ENCODE measurements at places on chromosomes 12 and 14.

- peak; percentile 34 for DNase-seq
These were observed 894 bp downstream of the KRT8 start for GRCh38 chr12:52903855-52904508.

DNA sequence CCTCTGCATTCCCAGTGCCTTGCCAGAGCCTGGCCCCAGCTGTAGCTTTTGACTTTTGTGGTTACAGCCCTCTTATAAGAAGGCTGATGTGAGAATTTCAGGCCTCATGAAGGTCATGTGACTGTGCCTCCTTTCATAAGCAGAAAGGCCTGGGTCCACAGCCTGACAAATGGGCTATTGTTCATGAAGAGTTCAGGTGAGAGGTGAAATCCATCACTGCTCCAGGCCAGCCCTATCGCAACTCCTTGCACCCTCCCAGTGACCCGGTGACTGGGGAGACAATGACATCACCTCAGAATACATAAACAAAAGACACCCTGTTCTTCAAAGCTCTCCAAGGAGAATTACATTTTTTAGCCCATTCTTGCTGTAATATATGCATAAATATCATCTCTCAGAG is 321.5 kb downstream of the PCNX1 start:
- no peak for DNase-seq

DNA sequence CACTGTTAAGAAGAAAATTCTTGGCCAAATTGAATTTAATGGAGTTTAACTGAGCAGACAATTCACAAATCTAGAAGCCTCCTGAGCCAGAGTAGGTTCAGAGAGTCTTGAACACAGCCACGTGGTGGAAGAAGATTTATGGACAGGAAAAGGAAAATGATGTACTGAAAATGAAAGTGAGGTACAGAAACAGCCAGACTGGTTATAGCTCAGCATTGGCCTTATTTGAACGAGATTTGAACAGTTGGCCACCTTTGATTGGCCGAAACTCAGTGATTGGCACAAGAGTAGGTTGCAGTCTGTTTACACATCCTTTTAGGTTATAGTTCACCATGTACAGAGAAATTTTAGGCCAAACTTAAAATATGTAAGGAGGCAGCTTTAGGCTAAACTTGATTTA is 9.9 kb downstream of the OAS2 start:
- no peak for DNase-seq

GRCh38 chr12:131988054-131988796 is 38.5 kb downstream of the EP400 start:
- no peak for DNase-seq

GRCh38 chr12:123067654-123068053 is 83.2 kb downstream of the PITPNM2 start:
- no peak for DNase-seq

DNA sequence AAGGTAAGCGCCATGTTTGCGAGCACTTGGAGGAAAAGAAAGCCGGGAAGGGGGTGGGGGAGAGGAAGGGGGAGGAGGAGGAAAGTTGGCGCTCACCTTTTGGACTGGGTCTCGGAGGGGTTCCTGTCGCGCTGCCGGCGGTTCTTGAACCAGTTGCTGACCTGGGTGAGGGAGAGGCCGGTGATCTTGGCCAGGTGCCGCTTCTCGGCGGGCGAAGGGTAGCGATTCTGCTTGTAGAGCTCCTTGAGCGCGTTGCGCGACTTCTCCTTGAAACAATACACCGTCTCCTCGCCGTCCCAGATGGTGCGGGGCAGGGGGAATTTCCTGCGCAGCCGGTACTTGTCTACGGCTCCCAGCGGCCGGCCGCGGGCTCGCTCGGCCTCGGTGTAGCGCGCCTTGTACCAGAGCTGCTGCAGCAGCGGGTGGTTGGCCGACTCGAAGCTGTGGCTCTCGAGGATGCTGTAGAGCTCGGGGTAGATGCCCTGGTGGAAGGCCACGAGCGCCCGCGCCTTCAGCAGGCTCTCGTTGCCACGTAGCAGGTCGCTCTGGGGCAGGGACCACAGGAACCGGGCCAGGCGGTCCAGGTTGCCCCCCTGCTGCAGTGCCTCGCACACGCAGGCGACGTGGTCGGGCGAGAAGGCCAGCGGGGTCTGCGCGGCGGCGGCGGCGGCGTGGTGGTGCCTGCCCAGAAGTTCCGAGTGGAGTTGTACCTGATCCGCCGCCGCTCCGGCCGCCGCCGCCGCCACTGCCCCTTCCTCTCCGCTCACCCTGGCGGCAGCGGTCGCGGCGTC is 840 bp downstream of the SIX4 start:
- peak; percentile 31 for DNase-seq

- DNase-seq, result no peak
These were observed 56.2 kb upstream of the NTF3 start for GRCh38 chr12:5375547-5376295.

- no peak for DNase-seq
These were observed 26.3 kb downstream of the LMNTD1 start for GRCh38 chr12:25526778-25527177.

DNA sequence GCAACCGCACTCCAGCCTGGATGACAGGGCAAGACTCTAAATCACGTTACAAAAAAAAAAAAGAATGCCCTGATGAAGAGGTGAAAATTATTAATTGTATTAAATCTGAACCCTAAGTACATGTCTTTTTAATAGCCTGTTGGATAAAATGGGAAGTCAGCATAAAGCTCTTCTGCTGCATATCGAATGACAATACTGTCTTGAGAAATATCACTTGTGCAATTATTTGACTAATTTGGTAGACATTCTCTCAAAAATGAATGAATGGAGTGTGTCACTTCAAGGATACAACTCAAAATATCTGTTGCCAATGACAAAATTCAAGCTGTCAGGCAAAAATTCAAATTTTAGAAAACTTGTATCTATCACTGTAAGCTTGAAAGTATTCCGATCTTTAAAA is 38.9 kb downstream of the DNAI7 start:
- no peak for DNase-seq

- no peak for DNase-seq
These were observed 12.8 kb upstream of the FGF23 start for GRCh38 chr12:4392223-4392742.

GRCh38 chr14:70698288-70698687 is 56.6 kb downstream of the TTC9 start:
- no peak for DNase-seq

GRCh38 chr12:83807871-83808270 is 1104.7 kb downstream of the SLC6A15 start:
- no peak for DNase-seq

- DNase-seq, result no peak
These were observed 13.1 kb upstream of the TAC3 start for GRCh38 chr12:57029457-57029856.

DNA sequence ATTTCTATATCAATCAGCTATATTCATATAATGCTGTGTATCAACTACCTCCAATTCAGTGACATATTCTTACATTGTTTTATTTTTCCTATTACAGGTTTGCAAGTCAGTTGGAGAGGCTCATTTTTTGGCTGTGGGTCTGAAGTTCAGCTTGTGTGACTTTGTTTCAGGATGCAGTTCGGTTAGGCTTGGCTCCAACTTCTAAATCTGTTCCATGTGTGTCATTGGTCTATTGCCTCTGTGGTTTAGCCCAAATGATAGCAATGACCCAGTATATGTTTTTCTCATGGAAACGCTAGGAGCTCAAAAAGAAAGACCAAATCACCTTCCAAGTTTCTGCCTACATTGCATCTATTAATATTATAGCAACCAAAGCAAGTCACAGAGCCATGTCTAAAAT is 848.6 kb upstream of the LRFN5 start:
- DNase-seq, result no peak

- DNase-seq, result no peak
These were observed 34.0 kb downstream of the MNAT1 start for GRCh38 chr14:60768602-60769001.

- DNase-seq, result no peak
These were observed 59.9 kb downstream of the CCDC92 start for GRCh38 chr12:123912415-123913380.

DNA sequence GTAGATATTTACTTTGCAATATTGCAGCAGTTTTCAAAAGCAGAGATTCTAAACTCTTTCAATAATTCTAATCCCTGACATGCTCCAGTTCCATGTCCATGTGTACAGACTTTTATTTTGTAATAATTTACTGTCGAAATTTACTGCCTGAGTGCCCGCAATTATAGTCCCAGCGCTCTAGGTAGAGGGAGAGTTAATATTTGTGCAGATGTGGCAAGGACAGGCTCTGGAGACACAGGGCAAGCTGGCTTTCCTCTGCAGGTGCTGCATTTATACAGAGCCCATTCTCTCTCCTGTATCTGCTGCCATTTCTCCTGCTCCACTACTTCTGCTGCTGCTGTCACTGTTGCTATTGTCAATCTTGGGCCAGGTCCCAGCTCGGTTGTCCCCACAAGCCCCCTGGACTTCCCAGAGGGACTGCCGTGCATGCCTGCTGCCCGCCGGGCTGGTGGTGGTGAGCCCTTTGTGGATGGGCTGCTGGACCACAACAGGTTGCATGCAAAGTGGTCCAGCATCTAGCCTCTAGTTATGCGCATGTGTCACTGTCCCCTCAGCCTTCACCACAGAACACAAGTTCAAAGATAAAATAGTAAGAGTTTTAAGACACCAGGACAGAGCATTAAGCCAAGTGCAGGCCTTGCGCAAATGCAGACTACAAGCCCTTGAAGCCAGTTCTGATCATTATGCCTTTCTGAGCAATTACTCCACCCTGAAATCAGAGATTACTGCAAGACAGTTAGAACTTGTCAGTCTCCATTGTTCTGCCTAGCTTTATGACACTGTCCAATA is 40.8 kb upstream of the CSRP2 start:
- DNase-seq, result no peak

DNA sequence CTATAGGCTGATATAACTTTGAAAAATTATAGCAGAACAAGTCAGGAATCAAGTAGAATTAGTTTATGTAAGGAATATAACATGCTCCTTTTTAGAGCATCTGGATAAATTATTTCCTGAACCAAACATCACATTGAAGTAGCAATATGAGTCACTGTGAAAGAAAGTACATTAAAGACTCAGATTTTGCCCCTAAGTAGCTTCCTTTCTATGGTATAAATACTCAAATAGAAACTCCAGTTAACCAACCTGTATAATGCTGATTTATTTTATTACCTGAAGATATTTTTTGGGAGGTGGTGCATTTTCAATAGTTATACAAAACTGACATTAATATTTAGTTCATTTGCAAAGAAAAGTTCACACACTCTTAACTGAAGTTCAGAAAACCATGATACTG is 312.1 kb downstream of the ITPR2 start:
- DNase-seq, result no peak

GRCh38 chr12:40314927-40315326 is 90.1 kb downstream of the LRRK2 start:
- DNase-seq, result no peak

GRCh38 chr14:104299993-104300761 is 161.8 kb downstream of the KIF26A start:
- no peak for DNase-seq

GRCh38 chr14:88248606-88249005 is 74.5 kb downstream of the KCNK10 start:
- DNase-seq, result no peak

DNA sequence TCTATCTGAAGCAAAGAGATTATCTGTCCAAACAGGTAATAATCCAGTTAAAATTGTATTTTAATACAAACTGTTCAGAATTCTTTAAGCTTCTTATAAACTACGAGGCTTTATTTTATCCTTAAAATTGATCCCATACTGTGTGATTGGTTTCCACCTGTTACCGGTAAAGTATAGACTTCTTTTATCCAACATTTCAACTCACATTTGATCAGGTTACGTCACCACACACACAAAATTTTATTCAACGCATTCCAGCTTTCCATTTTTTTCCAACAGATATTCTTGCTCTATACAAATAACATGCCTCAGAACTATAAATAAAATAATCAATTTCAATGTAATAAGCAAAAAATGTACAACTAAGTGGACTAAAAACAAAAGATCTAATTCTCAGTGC is 4.5 kb downstream of the NOVA1 start:
- no peak for DNase-seq

DNA sequence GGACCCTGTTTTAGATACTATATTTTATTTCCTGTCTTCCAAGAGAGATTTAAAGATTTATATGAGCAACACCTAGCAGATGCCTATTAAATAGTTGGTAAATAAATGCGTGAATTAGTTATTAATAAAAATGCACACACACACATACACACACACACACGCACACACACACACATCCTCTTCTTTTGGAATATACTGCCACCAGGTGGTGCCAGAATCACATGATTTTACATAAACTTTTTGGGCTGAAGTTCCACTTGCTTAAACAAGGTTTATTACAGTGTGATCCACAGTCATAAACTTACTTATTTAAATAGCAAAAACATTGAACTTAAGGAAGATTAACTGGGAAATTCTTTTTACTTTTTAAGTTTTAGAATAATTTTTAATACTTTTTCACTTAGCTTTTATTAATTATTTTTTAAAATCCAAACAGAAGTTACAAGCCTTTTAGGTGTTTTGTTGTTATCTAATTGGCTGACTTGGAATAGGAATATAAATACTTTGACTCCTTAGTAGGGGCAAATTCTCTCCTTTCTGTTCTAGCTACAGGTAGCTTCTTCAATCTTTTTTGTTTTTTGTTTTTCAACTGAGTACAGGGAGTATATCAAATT is 17.5 kb downstream of the RAD51B start:
- DNase-seq, result no peak

DNA sequence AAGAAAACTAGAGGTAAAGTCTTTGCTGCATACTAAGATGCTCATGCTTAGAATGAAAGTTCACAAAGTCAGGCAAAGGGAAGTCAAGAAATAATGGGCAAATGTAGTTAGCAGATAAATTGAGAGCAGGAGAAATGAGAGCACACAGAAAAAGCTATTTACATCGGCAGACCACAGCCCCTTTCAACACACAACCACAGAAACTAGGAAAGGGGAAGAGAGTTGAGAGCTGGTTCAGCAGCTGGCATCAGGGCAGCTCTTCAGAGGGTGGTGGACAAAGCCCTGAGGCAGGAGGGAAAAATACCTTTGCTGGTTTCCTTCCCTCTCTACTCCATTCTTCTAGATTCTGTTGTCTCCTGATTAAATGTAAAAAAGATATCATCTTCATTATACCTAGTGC is 95.4 kb upstream of the ANO4 start:
- DNase-seq, result no peak

- no peak for DNase-seq
These were observed 7.7 kb downstream of the ATF7IP start for GRCh38 chr12:14373217-14373616.

All from activated B cell treated with CpG ODN at 0.5 μM for 24 hours (primary cell).